ENCODE measurements at places on chromosomes 2 and 18.

DNA sequence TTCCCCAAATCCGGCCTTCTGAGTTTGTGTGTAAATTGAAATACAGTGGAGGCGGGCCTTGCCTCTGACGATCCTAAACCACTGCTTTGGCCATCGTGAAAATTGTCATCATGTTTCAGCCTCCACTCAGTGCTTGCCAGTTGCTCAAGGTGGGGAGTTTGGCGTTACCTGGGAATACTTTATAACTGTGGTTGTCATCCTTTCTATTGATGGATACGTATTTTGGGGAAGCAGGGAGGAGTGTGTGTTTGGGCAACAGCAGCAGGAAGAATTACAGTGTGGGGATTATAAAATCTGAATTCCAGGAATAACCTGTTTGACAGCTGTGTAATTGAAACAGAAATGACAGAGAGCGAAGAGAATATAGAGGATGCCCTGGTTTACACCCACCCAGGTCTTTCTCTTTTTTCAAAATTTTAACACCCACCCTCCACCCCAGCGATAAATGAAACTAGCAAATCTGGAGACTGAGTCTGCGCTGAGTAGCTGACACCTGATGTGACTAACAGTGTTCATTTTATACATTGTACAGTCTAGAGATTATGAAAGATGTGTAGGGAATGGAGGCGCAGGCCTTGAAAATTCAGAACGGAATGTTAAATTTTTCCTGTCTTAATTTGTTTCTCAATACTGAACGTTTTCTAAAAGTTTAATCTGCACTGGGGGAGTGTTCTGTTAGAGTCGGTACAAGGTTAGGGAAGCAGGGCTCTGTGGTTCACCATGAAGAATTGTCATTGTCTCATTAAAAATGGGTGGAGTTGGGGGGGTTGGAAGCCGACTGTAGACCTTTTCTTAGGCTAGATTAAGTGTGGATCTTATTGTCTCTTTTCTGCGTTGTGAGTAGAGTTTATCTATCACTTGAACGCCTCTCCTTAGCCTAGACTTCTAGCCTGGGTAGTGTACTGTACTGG is 1.6 kb downstream of the MAP4K4 start:
- DNase-seq, result no peak

DNA sequence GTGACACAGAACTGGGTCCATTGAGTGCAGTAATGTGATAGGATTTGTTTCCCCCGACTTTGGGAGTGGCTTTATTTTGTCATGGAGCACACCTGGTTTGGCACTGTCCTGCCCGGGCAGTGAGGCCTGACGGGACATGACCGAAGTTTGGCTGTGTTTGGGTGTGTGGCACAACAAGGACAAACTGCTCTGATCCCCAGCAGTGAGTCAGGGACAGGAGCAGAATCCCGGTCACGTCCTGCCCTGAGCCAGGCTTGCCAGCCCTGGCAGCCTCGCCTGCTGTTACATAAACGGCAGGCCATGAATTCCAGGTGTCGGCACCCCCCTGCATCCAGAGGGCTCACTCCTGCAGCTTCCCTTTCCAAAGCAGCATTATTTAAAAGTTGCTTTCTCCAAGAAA is 45.7 kb downstream of the IMPA2 start:
- no peak for DNase-seq

GRCh38 chr2:55954306-55955035 is 30.9 kb upstream of the EFEMP1 start:
- no peak for DNase-seq

- DNase-seq, result no peak
Observed at GRCh38 chr2:239241431-239241960, 159.3 kb downstream of the HDAC4 start.

- DNase-seq, result no peak
Observed at GRCh38 chr2:138122891-138123290, 158.6 kb downstream of the HNMT start.

GRCh38 chr2:25756536-25756935 is 83.2 kb upstream of the DTNB start:
- DNase-seq, result no peak

DNA sequence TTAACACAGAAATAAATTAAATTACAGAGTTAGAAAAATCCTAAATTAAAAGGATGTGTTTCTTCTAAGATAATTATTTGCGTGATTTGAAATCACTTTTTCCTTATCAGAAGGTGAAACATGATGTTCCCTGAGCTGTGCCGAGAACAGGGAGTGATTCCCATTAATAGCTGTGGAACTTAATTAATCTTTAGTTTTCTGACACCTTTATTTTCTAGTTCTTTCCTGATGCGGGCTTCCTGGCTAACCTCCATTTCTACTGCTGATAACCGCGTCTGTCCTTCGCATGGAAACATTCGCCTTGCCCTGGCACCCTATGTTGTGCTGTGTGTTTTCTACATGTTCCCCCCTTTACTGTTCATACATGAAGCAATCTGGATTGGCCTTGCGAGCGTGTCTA is 172.9 kb downstream of the FAM210A start:
- no peak for DNase-seq

- no peak for DNase-seq
Observed at GRCh38 chr18:12782521-12782920, 79.7 kb downstream of the PSMG2 start.

DNA sequence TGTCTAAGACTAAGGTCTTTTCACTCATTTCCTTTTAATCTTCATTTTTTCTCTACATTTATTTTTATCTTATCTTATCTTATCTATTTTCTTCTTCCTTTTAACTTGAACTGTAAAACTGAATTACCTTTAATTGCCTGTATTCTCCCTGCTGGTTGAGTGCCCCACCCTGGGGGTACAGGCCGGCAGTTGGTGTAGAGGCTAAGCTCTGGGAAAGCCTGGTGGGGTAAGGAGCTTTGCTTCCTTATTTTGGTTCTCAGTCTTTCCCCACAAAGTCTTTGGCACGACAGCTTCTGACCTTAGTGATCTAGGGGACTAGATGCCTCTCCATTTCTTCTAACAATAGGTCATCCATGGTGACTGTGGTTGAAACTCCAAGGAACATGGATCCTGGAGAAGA is 26.8 kb upstream of the HAAO start:
- no peak for DNase-seq

DNA sequence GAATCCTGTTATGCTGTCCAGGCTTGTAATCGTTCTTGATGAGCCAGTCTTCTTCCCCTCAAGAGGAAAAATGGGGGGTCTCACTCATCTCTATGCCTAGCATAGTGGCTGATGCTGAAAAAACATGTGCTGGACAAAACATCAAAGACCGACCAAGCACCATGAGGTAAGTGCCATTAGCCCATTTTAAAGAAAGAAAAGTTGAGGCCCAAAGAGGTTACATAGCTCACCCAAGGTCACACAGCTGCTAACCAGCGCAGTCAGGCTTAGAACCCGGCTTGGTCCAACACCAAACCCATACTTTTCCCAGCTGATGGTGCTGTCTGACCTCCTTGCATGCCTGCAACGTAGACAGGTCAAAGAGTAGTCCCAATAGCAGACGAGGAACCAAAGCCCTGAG is 156.4 kb downstream of the INHBB start:
- no peak for DNase-seq

DNA sequence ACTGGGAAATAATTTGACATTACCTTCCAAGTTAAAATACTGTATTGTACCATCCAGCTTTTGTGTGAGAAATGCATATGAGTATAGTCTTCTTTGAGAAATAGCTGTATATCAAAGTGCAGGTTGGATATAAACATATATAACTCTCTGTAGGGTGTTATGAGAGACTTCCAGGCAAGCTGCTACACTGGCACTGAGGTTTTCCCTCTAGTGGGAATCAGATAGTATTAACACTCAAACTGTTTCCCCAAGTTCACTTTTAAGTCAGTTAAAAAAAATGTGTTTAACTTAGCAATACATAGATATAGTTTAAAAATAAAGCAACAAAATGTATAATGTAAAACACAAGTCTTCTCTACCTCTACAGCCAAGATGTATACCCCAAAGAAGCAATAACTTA is 368.4 kb upstream of the SLC8A1 start:
- DNase-seq, result no peak

DNA sequence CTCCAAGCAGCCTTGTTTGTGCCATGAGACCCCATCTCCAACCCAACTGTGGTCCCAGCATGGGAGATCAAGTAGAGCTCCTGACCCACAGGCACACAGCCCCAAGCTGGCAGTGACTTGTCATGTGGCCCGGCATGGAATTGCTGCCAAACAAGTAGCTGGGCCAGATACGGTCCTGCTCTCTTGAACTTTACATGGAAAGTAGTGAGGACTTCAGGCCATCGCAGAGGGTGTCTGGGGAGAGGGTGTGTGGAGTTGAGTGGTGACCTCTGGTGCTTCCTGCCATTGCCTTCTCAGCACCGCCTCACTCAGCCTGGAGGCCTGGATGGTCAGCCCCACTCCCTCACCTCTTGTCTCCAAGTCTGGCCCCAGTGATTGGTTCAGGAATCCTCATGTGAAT is 10.9 kb upstream of the SLC4A3 start:
- no peak for DNase-seq

- no peak for DNase-seq
Observed at GRCh38 chr2:9364791-9365497, 58.4 kb downstream of the ITGB1BP1 start.

GRCh38 chr2:206955253-206955652 is 15.9 kb downstream of the CPO start:
- no peak for DNase-seq

DNA sequence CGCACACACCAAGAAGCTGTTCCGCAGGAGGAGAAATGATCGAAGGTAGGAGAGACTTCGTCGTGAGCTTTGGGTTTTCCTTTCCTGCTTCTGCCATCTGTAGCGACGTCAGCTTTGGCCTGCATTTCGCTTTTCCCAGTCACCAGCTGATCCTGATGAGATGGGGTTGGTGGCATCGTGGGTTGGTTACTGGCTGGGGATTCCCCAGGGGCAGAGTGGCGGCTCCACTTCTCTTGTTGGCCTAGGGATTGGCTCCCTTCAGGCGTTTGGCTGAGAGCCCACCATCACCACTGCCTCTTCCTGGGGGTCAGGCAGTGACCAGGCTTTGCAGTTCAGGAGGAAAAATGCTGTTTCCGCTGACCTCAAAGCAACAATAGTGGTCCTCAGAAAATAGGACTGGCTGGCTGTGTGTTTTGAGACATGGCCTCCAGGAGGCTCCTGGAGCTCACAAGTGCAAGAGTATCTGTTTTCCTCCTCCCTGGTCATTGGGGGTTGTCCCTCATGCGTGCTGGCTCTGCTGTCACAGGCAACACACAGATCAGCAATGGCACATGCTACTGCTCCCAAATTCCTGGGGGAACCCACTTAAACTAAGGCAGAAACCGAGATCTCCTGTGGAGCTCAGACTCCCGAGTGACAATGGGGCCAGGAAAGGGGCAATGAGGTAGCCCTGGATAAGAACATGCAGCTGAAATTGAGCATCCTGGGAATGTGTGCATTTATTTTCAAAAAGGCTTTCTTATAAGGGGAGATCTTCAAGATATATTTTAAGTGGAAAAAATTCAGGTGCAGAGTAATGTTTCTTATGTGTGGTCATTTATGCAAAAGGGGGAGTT is 173.0 kb downstream of the CTIF start:
- DNase-seq, result no peak

DNA sequence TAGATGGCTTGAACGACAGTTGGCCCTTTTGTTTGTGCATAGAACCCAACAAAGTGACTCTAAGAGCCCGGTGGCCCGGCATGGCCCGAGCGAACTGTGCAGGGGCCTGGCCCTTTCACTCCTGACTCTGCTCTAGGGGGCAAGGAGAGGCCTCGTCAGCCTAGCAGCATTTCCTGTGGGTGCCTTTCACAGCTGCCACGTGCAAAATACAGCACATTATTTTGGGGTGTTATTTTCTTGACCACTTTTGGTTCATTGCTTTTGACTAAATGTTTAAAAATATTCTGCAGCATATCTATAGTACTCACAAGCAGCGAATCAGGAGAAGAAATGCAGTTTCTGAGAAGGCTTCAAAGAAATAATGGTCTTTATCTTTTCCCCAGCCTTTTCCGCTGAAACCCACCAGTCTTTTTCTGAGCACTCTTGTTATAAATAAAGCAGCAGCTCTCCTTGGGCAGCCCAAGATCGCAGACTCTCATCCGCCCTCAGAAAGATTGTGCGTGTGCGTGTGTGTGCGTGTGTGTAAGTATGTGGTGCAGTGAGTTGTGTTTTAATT is 31.3 kb downstream of the DGKD start:
- no peak for DNase-seq

DNA sequence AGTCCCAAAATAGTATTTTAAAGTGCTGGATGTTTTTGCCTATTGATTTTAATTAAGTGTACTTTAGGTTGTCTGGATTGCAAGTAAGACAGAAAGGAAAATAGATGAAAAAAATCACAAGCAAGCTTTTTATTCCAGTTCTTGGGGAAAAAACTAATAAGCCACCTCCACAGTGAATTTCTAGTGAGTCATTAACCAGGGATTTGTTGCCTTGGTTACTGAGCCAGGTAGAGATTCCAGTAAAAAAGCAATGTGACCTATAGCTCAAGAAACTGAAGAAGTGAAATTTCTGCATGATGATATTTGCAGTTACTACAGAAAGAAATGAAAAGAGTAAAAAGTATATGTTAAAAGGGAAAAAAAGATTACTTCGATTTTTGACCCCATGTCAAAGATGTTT is 160.6 kb downstream of the METTL4 start:
- no peak for DNase-seq
